ENCODE measurements at places on chromosomes 6 and 20.

- DNase-seq: no peak
These were observed 33.5 kb downstream of the ZNF184 start for GRCh38 chr6:27439371-27439770.

DNA sequence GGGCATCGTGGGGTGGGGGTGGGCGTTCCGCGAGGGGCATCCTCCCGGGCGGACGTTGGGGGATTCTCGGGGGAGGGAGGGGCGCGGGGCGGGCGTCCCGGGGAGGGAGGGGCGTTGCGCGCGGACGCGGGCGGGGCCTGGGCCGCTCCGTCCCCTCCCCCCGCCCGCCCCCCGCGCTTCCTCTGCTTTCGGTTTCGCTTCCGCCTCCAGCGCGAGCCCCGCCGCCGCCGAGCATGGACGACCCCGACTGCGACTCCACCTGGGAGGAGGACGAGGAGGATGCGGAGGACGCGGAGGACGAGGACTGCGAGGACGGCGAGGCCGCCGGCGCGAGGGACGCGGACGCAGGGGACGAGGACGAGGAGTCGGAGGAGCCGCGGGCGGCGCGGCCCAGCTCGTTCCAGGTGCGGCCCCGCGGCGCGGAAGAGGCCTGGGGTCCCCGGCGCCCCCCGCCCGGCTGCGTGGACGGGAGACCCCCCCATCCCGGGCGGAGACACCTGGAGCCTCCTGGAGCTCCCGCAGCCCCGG is at the start of gene OGFR:
Gene OGFR (plus strand): TSS at position 209 of the 528 bp plus-strand sequence. CDS start 25 bp downstream, at position 234.
- DNase-seq: peak; percentile 57

GRCh38 chr6:144321839-144322591 is 36.9 kb downstream of the UTRN start:
- DNase-seq: no peak

DNA sequence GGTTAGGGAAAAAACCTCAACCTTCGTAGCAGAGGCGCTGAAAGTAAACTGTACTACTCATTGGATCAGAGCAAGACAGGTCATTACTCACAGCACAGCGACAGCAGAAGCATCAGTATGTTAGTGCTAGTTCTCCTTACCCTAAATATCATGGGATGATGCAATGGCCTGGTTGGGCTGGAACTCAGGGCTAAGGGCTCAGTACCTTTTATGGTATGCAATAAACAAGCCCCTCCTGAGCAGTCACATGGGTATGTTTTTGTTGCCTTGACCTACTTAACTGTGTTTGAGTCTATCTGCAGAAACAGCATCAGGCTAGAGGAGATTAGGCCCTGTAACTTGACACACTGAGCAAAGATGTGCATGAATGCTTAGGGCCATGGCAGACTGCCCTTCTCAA is 369.4 kb upstream of the IMPG1 start:
- DNase-seq: no peak

- no peak for DNase-seq
These were observed 108.2 kb downstream of the NRN1 start for GRCh38 chr6:5898563-5898962.

DNA sequence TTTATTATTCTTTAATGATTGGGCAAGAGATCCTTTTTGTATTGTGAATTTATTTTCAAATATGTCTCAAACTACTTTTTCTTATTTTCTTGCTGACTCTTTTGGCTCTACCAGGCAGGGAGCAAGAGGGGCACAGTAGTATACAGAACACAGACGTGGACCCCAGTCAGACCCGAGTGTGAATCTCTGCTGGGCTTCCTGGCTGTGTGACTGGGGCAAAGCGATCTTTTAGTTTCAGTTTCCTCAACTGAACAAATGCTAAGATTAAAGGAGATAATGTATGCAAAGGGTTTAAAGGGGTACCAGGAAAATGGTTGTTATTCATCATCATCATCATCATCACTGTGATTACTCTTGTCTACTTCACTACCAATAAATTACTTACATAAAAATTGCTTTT is 317.5 kb downstream of the HIVEP2 start:
- no peak for DNase-seq

DNA sequence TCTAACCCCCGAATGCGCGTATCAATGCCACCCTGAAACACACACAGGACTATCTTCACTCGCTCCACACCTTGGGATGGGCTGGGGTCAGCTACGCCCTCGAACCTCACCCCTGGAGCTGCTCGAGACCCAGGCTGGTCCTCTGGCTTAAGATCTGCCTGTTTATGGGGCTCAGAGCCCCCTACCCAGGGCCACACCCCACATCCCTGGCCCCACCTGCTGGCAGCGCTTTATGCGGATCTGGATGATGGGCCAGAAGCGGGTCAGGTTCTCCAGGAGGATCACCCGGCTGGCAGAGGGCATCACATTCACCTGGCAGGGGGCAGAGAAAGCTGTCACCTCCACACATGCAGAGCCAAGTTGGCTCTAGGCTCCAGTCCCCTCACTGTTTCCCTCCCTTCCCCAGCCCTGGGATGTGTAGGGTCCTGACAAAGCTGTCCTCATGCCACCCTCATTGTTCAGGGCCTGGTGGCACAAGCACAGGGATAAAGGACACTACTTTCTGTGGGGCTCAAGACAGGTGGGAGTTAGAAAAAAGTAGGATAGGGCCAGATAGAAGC is 8.2 kb downstream of the CUL7 start:
- DNase-seq: no peak

DNA sequence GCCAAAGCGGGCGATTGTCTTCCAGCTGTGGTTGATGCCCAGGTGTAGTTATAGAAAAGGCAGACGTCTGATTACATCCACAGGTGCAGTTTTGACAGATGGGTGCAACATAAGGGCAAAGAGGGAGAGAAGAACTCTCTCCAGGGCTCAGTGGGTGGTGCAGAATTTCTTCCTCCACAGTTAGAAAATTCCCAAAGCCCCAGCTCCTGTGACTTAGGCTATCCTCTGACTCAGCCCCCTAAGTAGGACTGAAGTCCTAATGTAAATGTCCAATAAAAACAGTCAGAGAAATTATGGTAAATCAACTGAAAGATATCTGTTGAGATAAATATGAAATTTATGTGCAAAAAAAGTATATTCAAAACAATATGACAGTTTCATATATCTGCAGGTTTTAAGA is 31.4 kb downstream of the LYRM4 start:
- DNase-seq: no peak

DNA sequence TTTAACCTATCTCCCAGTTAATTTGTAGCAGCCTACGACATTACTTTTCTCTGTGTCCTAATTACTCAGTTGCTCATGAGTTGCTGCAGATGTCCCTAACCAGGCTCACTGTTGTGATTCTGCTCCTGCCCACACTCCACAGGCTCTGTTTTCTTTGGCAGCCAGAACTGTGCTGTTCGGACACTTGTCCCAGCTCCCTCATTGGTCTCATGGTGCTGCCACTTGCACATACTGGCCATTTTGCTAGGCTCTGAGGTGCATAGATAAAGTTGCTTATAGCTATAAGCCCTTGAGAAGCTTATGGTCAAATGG is 55.0 kb downstream of the NOX3 start:
- no peak for DNase-seq

DNA sequence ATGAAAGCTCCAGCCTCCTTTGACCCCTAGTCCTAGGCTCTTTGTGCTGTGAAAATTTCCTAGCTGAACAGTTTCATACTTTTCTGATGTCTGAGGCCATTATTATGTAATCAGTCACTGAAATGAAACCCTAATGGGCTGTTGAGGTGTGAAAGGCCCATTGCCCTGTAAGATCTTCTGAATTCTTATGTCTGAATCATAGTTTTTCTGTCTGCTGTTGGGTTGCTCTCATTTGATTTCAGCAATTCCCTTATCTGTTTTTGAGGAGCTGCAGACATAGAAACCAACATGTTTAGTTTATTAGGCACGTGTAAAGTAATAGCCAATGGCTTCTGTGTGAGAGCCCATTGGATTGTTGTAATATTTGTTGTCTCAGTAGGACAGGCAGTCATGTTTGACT is 118.1 kb downstream of the EYA4 start:
- no peak for DNase-seq

DNA sequence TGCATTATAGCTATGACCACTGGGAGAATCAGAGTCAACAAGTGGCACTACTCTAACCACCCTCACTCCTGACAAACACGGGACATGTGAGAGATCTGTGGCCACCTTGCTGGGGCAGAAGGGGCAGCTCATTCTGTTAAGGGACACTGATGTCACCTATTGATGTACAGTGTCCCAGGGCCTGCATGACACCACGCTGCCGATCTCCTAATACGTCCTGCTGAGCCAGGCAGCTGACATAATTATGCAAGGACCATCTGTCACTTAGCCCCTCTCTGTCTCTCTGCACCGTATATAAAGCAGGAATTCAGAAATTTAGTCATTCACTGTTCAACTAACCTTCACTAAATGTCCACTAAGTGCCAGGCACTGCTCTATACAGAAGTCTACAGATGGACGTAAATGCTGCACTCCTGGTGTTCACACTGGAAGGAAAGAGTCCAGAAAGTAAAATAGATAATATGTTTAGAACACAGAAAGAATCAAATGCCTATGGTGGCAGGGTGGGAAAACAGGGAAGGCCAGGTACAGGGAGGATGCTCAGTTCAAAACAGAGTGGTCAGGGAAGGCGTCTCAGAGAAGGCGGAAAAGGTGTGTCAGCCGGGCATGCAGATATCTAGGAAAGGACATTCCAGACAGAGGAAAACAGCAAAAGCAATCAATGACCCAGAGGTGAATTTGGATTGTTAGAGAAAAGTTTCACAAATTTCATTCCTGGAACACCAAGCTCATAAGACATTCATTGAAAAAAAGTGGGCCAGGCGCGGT is 173.8 kb downstream of the ZNF217 start:
- DNase-seq: no peak

DNA sequence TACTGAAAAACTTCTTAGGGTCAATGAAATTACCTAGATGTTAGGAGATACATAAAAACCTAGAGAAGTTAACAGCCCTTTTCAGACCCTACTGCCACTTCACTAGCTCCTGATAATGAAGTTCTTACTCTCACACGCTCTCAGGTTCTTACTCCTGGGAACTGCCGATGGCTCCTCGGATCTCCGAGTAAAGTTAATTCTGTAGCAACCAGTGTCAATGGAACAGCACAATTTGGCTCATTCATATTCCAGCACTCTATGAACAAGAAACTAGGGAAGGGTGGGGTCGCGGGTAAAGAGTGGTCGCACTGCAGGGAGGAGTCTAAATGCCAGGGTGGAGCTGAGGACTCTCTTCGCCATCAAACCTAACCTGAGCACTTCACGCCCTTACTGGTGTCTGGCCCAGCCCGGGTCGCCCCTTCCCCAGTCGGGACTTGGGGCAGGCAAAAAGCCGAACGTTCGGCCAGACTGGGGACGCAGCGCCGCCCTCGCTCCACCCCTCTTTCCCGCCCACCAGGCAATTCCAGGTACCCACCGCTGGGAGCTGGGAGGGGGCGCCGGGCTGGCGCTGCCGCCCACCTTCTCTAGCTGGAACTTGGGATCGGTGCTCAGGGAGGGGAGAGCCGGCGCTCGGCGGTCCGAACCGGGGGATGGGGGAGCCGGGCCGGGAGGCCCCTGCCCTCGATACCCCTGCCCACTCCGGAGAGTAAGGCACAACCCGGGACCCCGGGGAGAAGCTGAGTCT is 744 bp downstream of the RAB23 start:
- peak; percentile 23 for DNase-seq

- DNase-seq: no peak
These were observed 73.8 kb downstream of the EDN3 start for GRCh38 chr20:59374261-59374660.

- DNase-seq: no peak
These were observed 3.9 kb upstream of the SAYSD1 start for GRCh38 chr6:39118921-39119320.

DNA sequence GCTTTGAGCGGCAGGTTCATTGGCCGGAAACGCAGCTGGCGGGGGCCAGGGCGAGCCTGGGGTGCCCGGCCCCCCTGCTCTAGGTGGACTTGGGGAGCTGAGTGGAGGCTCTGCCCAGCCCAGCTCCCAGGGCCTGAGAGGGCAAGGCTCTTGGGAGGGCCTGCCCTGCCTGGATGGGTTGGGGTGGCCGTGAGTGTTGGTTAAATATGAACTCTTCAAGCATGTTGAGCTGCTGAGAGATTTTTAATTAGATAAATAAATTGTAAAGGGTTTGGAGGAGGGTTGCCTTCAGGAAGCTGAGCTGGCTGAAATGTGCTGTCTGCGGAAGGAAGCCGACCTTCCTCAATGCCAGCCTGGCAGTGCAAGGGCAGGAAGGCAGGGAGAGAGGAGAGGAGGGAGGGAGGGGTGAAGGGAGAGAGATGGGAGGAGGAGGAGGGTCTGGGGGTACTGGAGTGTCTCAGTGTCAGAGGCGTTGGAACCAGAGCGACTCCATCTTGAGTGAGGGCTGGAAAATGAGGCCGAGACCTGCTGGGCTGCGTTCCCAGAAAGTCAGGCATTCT is 39.4 kb upstream of the PMEPA1 start:
- DNase-seq: no peak

DNA sequence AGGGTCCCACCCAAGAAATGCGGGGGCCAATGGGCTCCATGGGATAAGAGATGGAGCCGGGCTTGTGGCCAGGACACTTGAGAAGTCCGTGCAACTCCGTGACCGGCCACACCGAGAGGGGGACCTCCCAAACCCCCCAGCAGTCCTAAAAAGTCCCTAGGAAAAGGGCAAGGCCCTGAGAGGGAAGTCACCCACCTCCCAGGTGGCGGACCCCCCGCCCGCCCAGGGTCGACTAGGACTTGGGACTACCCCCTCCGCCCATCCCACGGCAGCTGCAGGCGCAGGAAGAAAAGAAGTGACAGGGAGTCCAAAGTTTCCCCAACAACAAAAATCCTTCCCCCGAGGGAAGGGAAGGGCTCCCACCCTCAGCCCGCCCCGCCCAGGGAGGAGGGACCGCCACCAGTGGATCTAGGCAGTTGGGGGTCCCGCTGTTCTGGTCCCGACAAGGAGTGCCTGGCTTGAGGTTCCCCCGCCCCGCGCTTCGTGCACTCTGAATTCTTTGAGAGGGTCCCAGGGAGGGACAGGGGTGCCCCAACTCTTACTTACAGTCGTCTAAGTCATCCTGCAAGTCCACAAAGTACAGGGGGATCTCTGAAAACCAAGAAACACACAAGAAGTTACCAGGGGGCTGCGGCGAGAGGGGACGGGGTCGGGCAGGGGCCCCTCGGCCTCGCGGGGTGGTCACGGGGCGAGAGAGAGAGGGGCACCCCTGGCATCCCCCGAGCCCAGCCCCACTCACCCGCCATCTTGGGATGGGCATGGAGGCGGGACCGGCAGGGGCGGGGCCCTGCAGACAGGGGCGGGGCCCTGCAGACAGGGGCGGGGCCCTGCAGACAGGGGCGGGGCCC is 611 bp upstream of the RAB22A start:
- no peak for DNase-seq

- DNase-seq: no peak
These were observed 81.6 kb upstream of the PREP start for GRCh38 chr6:105484238-105485161.

- DNase-seq: no peak
These were observed 9.0 kb upstream of the HDAC2 start for GRCh38 chr6:113979937-113980336.

DNA sequence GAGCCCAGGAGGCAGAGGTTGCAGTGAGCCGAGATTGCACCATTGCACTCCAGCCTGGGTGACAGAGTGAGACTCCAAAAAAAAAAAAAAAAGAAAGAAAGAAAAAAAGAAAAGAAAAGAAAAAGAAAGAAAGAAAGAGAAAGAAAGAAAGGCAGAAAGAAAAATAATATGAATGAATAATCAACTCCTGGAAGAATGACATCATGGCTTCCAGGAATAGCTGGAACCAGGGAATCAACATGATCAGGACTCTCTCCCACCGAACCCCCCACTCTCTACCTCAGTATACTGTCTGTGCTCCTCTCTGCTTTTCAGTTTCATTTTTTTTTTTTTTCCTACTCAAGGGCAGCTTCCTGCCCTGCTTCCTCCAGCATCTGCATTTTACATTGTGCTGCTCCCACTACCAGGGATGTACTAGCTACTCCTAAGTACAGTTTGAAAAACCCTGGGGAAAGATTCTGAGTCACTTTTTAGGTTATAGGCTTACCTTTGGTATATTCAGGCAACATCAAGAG is 19.7 kb upstream of the MTCL3 start:
- no peak for DNase-seq

All from activated T-helper 1 cell treated with Interleukin-2 at 50 U/mL for 16 hours (primary cell).